ENCODE measurements at places on chromosomes 12 and 14.

GRCh38 chr12:93456077-93456476 is 11.2 kb upstream of the MRPL42 start:
- DNase-seq = no peak

- DNase-seq = no peak
These were observed 19.1 kb downstream of the TMEM30B start for GRCh38 chr14:61262082-61262481.

DNA sequence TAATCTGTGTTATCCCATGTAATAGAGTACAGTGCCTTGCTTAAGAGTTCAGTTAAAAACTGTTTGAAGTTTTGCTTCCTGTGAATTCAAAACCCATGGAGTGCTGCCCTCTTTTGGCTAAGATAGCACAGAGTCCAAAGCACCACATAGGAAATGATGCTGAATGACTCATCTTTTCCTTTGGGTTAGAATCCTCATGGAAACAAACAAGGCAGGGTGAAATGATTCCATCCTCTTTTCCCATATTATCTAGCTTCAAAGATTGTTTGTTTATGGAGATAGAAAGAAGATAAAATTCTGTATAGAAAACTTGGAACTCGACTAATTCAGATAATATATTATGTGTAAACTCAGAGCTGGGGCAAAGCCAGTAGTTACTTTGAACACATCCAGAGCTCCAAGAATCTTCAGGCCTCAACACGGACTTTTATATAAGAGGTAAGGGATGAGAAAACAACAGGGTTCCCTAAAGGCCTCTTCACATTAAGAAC is 87.4 kb downstream of the OTOGL start:
- no peak for DNase-seq

DNA sequence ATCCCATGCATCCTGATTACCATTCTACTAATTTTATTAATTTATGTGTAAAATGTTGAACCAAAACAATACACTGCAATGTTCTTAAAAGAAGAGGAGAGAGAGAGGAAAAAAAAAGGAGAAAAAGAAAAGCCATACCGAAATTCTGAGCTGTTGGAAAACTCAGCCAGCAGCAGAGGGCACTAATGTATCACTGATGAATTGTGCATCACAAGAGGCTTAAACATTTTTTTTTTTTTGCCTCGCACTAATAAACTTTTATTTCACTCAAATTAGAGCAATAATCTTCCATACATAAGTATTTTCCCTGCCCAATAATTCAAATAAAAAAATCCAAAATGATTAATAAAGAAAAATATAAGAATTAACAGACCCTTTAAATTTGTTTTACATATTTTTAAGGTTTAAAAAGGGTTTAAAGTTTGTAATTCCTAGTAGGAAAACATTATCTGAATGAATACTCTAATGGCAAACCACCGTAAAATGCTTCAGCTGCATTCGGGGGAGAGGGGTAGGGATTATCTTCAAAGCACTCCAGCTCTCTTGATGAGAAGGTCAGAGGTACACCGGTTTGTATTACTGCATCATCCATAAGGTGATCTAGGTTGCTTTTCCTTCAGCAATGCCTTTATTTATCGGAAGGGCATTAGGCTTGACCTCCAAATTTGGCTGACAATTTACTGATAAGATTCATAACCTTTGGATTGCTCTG is 41.9 kb downstream of the ATP23 start:
- DNase-seq = peak; percentile 5

- DNase-seq = no peak
These were observed 25.9 kb upstream of the KCNA5 start for GRCh38 chr12:5017638-5018348.

DNA sequence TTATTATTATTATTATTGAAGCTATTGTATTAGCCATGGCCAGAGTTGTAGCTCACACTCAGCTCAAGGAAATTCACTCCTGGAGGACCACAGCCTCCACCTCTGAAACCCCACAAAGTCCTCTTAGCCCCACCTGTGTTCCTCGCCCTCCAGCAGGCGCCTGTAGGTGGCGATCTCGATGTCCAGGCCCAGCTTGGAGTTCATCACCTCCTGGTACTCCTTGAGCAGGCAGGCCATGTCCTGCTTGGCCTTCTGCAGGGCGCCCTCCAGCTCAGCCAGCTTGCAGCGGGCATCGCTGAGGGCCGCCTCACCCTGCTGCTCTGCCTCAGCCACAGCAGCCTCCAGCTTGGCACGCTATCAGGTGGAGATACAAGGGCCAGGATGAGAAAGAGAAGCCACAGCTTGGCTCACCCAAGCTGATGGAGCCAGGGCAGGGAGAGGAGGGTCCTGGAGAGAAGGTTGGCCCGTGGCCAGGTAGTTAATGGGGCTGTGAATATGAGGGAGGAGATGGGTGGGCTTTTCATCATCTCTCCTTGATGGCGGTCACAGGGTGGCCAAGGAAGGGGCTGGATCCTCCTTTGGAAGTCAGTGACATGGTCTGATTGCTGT is 5.1 kb downstream of the KRT85 start:
- no peak for DNase-seq

- no peak for DNase-seq
These were observed 191.8 kb downstream of the C12orf75 start for GRCh38 chr12:105522166-105522825.

- no peak for DNase-seq
These were observed 43.6 kb upstream of the NID2 start for GRCh38 chr14:52112336-52113018.

DNA sequence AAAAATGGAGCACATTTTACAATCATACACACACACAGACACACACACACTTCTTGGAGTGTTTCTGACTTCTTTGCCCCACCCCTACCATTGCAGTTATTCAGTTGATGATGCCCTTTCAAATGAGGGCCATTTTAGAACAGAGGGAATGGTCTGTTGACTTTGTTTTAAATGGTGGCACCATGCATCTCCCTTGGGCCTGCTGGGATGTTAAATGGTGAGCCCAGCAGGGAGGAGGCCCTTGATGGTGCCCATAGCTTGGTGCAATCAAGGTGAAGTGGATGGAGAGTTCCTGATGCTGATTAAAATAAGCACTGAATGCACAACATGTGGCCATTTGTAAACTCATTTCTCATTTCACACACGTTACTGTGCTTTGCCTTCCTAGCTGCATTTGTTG is 13.3 kb downstream of the C12orf75 start:
- DNase-seq = no peak

- no peak for DNase-seq
These were observed 5.6 kb downstream of the FAM234B start for GRCh38 chr12:13049816-13050215.

GRCh38 chr14:29339494-29340172 is 573.0 kb downstream of the FOXG1 start:
- DNase-seq = no peak

DNA sequence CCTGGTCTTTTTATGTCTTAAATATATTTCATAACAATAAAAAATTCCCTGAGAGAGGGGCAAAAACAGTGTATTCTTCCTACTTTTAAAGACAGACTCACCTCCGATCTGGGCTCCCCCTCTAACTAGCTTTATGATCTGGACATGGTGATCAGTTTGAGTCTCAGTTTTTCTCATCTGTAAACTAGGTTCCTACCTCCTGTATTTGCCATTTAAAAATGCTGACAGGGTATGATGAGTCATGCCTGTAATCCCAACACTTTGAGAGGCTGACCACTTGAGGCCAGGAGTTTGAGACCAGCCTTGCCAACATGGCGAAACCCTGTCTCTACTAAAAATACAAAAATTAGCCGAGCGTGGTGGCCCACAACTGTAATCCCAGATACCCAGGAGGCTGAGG is 114.8 kb upstream of the LHX5 start:
- DNase-seq = no peak

DNA sequence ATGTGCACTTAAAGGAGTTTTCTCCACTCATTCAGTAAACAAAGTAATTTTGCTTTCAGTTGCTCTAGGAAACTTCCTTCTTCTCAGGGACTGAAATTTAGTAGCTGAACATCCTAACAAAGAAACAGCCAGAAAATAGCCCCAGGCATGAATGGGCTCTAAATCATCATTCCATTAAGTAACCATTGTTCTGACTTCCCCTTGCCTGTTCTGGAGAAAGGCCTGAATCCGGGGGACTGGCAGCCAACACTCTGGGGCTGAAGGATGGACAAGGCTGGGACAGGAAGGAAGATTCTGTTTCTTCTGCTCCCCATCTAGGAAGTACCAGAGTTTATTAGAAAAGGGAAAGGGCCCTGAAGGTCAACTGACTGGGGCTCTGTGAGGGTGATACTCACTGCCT is 104.5 kb downstream of the ESRRB start:
- no peak for DNase-seq

DNA sequence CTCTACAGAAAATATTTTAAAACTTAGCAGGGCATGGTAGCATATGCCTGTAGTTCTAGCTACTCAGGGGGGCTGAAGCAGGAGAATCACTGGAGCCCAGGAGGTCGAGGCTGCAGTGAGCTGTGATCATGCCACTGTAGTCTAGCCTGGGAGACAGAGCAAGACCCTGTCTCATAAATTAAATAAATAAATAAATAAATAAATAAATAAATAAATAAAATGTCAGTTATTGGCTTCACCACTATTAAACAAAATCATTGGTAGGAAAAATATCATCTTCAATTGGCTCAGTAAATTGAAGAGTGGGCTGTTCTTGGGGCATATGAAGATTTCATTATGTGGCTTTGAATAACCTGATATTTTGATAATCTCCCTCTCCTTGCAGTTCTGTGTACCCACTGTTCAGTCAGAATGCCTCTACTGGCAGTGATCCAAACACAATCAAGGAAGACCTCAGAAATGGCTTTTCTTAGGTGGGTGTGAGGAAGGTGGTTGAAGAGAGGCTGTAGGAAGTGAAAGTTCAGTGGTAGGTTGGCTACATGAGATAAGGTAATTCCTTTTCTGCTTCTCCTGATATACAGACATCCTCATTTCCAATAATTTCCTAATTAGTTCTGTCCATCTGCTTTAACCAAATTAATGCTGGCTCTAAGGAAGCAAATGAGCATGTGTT is 175.8 kb downstream of the MSRB3 start:
- DNase-seq = no peak

- peak; percentile 30 for DNase-seq
These were observed 11.9 kb downstream of the SLC25A29 start for GRCh38 chr14:100294213-100294962.

- no peak for DNase-seq
These were observed 218.8 kb downstream of the DPF3 start for GRCh38 chr14:72675126-72675525.

DNA sequence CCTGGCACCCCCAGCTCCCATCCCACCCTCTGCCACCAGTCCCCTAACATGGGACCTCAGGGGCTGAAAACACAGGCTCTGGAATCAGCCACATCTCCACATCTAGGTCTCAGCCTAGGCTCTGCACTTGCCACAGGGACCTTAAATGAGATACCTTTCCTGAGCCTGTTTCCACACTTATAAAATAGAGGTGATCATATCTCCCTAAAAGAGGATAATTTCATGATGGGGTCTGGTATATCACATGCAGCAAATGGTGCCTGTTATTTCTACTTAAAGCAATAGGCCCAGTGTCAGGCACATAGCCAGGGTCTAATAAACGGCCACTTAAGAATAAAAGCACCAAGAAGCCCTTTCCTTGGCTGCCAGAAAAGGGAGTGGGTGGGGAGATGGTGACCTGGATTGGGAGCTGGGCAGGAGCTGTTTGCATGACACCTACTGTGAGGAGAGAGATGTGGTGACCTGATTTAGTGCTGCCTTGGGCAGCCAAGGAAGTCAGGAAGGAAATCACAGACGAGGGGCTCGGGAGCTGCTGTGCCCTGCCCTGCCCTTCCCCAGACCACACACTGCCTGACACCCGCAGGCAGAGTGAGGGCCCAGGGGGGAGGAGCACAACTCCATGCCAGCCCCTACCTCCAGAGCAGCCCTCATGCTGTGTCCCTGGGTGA is 71.2 kb downstream of the IRF2BPL start:
- DNase-seq = no peak

DNA sequence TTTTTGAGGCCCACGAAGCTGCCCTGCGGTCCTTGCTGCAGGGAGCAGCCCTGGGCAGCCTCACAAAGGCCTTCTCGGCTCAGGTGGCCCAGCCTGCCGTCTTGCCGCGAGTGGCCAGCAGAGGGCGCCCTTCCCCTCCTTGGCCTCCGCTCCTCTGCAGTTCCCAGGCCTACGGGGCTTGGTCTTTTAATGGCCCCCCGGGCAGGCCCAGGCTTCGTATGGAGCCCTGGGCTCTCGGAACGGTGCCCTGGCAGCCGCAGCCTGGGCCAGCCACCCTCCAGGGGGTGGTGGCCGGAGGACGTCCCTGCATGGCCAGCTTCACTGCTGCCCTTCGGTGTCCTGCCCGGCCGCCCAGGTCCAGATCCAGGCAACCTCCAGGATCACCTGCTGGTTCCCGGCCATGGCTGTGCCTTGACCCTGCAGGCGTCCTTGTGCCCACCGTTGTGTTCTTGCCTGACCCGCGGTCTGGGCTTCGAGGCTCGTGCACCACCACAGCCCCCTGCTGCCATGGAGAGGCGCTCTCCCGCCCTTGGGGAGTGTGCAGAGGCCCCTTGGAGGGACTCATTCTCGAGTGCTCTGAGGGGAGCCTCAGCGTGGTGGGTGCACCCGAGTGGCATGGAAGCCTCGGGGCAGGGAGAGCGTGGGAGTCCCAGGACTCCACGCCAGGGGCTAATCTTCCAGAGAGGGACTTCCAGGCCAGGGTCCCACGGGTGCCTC is 9.4 kb downstream of the ASPG start:
- DNase-seq = peak; percentile 45

DNA sequence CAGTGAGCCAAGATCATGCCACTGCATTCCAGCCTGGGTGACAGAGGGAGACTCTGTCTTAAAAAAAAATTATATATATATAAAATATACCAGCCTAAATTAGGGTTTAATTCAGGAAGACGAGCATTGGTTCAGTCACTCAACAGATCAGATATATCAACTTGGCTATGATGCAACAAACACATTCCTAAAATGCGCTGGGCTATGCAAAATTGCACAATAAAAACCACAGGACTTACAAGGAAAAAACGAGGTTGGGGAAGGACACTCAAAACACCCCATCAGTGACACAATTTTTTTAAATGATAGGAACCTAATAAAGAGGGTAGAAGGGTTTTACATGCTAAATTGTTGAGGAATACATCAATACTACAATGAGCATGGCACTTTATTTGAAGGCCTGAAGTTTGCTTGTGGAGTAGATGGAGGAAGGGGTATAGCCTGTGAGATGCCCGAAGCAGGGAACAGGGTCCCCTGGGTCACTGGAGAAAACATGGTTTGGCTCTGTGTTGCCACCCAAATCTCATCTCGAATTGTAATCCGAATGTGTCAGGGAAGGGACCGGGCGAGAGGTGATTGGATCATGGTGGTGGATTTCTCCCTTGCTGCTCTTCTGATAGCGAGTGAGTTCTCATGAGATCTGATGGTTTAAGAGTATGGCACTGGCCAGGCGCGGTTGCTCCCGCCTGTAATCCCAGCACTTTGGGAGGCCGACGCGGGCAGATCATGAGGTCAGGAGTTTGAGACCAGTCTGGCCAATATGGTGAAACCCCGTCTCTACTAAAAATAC is 71.2 kb downstream of the TNFAIP2 start:
- no peak for DNase-seq

All from dorsolateral prefrontal cortex (tissue), 122 donors.